ENCODE measurements at places on chromosomes 7 and 10.

GRCh38 chr7:155153676-155154075, 83.6 kb downstream of the HTR5A start:
- DNase-seq, result no peak

GRCh38 chr7:55556031-55556430, 16.3 kb downstream of the VOPP1 start:
- DNase-seq, result no peak

- no peak for DNase-seq
Observed at GRCh38 chr7:50962281-50962883, 179.7 kb upstream of the GRB10 start.

GRCh38 chr7:142637240-142637639, 112.0 kb upstream of the PRSS1 start:
- no peak for DNase-seq

Data from stimulated activated CD4-positive, alpha-beta T cell treated with anti-CD3 and anti-CD28 coated beads, Interleukin-1b, Interleukin-23, amount 100 ng/mL, for 1 hour (primary cell).